ENCODE measurements at places on chromosomes 6 and 20.

DNA sequence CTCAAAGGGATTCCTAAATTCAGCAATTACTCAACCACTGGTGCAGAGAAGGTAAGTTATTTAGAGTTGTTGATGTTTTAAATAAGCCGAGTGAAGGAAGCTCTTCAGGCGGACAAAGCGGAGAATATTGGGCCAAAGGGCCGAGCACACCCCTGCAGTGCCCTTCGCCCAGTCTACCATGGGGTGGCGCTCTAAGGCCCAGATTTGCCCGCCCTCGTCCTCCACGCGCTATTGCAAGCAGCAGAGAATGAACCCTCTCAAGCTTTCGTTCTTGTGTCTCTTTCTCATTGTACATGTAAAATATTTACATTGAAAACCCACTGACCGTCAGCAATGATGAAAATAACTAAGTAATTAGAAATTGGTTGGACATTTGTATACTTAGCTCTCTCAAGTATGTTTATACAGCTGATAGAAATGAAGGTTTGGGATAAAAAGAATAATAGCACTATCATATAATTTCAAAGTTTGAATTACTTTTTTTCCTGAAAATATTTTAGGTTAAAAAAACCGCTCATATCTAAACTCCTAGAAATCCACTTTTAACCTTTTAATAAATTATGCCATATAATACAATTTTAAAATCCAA lies 195.0 kb upstream of the CEP162 start:
- peak; percentile 15 for DNase-seq

DNA sequence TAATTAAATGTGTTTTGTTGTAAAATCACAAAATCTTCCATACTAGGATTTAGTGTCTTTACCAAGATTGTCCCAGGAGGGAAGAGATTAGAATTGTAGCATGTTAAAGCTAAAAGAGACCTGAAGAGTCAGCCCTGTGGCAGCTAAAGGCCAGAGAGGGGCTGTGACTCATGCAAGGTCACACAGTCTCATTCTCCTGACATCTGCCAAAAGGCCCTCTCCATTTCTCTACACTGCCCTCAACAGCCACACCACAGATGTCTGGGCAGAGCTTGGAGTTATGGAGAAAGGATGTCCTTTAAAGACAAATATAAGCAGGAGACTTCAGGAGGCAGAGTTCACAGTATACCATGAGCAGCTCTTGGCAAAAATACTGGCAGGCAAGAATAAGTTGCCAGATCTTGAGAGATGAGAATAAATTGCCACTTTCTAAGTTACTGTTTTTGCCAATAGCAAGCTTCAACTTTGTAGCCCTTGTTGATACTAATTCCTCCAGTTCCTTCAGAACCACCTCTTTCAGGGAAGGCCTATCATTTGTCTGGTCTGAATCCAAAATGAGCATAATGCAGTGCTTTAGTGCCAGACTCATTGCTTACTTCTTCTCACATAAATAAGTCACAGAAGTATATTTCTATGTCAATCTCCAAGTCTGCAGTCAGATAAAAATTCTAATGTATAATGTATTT lies 41.7 kb downstream of the AKIRIN2 start:
- no peak for DNase-seq

DNA sequence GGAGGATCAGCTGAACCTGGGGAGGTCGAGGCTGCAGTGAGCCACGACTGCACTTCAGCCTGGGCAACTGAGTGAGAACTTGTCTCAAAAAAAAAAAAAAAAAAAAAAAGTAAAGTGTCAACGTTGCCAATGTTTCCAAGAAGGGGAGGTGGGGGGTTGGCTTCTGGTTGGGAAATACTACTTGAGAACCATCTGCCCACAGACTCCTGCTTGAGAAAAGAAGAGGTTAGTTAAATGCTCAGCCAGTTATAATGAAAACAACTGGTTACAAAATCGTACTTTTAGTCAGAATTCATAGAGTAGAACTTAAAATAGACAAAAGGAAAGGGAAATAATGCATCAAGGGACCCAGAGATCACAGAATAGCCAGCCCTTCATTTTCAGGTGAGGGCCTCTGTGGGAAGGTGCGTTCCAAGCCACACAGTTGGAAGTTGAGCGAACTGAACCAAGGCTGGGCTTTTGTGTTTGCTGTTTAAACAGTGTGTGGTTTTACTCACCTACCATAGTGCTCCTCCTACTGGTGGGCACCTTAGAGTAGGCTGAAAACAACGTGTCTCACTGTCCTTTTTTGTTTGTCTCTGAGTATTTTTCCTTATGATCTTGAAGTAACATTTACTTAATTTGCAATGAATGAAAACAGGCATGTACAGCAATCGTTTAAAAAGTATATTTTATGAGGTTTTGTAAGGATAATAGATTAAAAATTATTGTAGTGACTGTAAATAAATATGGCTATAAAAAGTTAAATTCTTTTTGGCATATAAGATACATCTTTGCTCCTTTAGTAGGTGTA lies 200.7 kb downstream of the BCAS1 start:
- peak; percentile 83 for DNase-seq

GRCh38 chr20:210809-211502 lies 16.1 kb upstream of the DEFB129 start:
- no peak for DNase-seq

- DNase-seq = no peak
These were observed 28.3 kb downstream of the UST start for GRCh38 chr6:148775161-148775560.

- no peak for DNase-seq
These were observed 10.4 kb upstream of the SNX9 start for GRCh38 chr6:157812425-157813171.

GRCh38 chr6:3138341-3138740 lies 19.0 kb downstream of the TUBB2A start:
- no peak for DNase-seq

GRCh38 chr6:7650878-7651277 lies 60.9 kb downstream of the SNRNP48 start:
- DNase-seq = no peak

DNA sequence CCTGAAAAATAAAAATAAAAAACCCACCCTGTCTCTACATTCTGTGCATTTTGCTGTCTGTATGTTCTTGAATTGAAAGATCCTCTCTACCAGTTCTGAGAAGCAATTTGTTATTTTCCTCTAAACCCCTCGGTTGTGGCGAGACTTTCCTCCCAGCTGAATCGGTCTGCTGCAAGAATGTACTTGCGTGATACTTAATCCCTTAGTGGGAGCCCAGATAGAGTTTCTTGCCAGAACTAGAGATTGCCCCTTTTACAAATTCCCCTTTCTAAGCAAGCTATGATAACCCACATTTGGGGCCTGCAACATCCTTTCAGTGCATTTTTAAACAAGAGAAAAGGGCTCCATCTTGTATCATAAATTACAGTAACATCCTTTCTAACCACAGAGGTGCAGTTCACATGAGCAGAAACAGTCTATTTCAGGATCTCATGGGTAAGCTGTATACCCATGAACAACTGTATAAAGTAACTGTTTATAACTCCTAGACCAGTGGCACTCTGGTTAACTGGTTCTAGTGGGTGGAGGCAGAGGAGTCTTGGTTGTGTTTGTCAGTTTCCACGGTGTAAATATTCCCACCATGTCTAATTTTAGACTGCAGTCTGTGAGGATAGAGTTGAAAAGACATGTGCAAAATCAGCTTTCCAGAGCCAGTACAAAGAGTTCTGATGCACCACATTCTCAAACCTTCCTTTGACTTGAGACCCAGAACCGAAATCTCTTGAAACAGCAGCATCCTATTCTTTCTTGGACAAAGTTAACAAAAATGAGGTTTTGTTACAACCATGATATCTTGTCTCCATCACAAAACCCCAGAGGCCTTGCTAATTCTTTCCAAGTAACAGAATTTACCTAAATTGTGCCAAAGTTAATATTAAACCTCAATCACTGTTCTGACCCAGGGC lies 113.1 kb upstream of the ZNF217 start:
- peak; percentile 76 for DNase-seq

DNA sequence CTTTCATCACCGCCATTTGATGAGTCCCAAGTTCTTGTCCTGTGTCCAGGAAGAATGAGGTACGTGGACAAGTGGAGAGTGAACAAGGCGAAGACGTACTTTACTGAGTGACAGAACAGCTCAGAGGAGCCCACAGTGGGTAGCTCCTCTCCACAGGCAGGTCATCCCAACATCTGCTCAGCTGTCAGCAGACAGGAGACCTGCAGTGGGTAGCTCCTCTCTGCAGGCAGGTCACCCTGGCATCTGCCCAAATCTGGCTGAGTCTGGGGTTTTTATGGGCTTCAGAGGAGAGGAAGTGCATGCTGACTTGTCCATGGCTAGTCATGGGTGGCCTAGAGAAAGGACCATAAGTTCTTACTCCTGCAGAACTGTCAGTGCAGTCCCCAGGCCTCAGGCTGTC lies 32.7 kb upstream of the PDYN start:
- no peak for DNase-seq

- DNase-seq = no peak
These were observed 11.0 kb upstream of the SIM1 start for GRCh38 chr6:100475554-100476320.

GRCh38 chr20:36628076-36628475 lies 17.9 kb downstream of the SLA2 start:
- DNase-seq = no peak

Measured in DND-41 (cell line).